ENCODE measurements at places on chromosomes 7 and 10. TPM values are rescaled to one million over a fixed set of nuclear protein-coding genes. Genes with fewer than 3 reads are reported as not detected.

DNA sequence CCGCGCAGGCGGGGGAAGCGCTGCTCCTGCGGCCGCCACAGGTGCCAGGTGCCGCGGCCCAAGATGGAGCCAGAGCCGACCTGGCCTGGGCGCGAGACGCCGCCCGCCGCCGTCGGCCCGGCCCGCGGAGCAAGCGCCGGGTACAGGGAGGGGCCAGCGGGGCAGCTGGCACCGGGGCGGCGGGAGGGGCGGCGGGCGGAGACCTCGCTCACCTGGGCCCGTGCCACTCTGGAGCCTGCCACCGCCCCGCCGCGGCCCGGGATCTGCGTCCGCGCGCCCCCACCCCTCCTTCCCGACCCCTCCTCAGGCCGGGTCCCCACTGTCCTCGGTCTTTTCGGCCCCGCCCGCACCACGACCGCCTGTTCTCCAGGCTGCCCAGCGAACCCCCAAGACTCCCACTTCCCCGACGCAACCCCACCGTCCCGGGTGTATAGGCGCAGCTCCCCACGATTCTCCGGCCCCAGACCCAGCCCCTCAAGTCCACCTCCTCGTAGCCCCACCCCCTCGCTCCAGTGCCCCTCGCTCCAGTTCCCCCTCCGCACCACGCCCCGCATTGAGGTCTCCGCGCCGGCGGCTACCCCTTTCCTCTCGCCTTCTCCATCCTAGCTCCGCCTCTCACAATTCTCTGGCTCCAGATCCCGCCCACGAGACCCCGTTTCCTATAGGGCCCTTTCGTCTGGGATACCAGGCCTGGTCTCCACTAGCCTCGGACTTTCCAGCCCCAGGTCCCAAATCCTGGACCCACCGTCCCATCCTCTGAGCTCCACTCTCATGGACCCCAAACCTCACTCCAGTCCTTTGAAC lies at the start of gene GPRIN2:
GPRIN2 (minus strand) TSS at position 144 of the 804 bp plus-strand sequence. CDS start 5,922 bp downstream, outside the sequence.
- DNase-seq, result no peak

- DNase-seq, result no peak
Measured at GRCh38 chr7:104242638-104243037, 34.8 kb upstream of the ORC5 start.

- peak; percentile 33 for DNase-seq
Measured at GRCh38 chr7:7051206-7051877, 131.0 kb upstream of the C1GALT1 start.

DNA sequence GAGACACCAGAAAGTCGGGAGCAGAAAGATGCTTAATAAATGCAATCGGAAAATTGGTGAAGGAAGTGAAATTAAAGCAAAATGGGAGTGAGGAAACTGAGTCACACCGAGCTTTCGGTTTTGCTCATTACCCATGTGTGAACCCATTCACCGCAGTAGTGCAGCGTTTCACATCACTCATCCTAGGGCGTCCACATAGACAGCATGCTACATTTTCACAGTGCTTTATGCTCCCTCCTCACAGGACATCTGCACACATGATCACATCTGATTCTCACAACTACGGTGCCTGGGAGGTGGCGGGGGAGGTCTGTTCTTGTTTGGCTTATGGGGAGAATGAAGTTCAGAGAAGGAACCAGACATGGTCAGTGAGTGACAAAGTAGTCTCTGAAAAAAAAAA lies 36.6 kb upstream of the ATP6V0A4 start:
- DNase-seq, result no peak

- peak; percentile 10 for DNase-seq
Measured at GRCh38 chr7:147308539-147308938, 1191.9 kb downstream of the CNTNAP2 start.

GRCh38 chr10:133150656-133151055 lies 9.4 kb upstream of the KNDC1 start:
- no peak for DNase-seq

DNA sequence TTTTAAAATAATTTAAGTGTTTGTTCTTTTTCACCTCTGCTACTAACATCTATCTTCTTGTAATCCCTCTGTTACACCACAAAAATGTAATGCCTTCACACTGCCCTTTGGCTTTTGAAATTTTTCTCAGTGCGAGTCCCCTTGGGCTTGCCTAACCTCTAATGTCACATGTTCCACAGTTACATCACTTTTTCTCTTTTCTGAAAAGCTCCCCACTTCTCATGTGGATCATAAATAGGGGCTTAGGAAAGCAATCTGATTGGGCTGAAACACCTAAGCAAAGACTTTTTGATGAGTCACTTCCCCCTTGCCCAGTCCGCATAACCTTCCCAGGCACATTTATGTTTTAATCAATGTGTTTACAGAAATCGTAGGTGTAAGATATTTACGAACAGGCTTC lies 288.2 kb downstream of the IPMK start:
- peak; percentile 53 for DNase-seq

- DNase-seq, result peak; percentile 72
Measured at GRCh38 chr10:9895453-9895852, 1122.2 kb upstream of the CELF2 start.

DNA sequence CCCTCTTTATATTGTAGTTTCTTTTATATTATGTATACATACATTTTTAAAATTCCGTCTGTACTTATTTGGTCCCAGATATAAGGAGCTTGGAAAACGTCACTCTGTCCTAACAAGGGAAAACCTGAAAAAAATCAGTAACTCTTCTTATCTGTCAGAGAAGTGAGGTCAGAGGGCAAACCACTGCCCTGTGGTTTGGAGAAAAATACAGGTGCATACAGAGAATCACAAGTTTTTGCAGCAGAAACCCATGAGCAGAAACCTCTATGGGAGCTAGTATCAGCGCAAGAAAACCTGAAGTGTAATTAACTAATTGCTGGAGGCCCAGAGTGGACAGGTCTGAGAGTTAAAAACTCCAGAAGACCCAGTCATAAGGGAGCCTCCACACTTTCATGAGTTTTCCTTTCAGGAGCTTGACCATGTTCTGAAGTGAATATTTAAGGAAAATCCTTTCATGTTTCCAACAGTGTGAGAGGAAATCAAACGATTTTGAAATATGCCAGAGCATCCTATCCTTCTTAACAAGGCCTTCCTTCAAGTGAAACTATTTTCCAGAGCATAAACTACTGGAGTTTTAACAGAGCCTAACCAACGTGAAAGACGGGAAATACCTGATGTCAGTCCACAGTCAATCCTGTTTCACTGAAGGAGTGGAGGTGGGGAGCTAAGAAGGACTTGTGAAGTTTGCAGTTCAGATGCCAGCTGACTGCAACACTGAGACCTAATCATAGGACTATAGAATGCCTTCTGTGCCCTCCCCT lies 290.8 kb upstream of the BMPER start:
- DNase-seq, result no peak

DNA sequence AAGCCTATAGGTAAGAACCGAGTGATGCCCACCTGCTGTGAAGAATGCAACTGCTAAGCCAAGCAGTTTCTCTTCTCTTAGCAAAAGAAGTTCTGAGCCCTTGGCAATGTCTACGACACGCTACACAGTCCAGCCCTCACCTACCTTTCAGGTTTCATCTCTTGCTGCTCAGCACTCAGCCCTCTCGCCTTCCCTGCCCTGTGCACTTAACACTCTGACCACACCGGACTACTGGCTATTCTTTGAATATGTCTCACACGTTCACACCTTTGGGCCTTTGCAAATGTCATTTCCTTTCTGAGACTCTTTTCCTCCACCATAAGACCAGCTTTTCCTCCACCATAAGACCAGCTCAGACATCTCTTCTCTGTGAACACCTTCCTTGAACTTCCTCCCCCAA lies 67.0 kb upstream of the ITGB1 start:
- no peak for DNase-seq

GRCh38 chr7:151585744-151586393 lies 66.2 kb upstream of the RHEB start:
- DNase-seq, result no peak

DNA sequence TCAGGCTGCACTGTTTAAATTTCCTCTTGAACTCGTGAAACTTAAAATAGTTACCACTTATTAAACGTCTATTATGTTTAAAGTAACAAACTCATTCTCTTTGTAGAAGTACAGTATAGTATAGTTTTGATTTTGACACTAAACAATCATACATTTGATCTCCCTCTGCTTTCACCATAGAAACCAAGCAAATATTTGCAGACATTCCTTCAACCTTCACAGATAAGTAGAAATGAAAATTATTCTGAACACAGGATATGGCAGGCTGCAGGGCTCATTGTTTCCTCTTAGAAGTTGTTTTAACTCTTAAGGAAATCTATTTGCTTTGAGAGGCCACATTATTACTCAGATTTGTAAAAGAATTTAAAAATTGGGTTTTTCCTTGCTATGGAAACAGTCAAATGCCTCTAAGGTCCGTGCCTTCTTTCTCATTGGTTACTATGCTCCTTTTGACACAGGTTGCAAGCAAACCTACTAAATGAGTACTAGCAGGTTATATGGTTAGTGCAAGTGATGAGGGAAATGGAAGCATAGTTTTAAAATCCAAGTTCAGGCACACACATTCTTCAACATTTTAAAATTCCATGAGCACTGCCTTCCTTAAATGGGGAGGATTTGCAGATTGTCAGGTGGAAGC lies 92.8 kb upstream of the FAM133B start:
- no peak for DNase-seq

DNA sequence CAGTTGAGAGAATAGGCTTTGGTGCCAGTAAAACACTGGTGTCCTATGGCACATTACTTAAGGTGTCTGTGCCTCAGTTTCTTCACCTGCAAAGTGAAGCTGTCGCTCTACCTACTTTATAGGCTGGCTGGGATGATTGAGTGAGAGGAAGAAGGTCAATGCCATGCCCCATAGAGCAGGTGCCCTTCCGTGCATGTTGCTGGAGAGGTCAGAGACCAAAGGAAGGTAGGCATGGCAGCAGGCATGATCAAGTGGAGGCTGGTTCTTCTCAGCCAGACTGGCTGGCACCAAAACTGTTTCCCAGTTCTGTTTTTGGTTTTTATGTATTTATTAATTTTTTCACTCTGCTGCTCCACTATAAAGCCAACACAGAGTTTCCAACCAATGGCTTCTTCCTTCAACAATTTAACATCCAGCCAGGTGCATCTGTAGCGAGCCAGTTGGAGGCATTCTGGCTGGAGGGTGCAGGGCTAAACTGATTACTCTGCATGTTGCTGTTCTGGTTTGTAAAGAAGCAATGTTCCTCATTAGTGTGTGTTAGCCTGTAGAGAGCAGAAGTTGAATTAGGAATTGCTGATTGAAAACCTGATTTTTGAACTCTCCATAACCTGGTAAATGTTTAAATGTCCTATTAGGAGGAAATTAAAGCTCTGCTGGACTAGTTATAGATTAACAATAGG lies 144.3 kb upstream of the TNS3 start:
- no peak for DNase-seq

SPDYE2B gene
- total RNA-seq, result not detected

CCDC71L gene
- total RNA-seq, result 33.4 TPM

GIMAP1 gene
- total RNA-seq, result not detected

ARHGAP19 gene
- 4.8 TPM for total RNA-seq

TBL2 gene
- 80.7 TPM for total RNA-seq

SUGCT gene
- 8.5 TPM for total RNA-seq

FAM25A gene
- total RNA-seq, result not detected

ZNF438 gene
- total RNA-seq, result 15.0 TPM
